ENCODE measurements at places on chromosomes 2 and 18.

DNA sequence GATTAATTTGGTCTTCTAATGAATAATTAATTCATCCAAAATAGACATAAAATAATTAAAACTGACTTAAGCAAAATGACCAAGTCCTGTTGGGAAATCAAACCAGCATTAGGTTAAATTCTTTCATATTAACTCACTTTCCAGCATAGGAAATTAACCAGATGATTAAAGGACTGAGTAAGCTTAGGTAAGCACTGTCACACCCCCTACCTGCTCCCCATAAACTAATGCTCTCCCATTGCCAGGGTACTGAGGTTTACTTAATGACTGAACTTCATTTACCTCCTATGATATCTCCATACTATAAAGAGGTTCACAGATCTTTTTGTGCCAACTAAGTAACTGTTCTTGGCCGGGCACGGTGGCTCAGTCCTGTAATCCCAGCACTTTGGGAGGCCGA lies 13.7 kb downstream of the DSC2 start:
- no peak for DNase-seq

- no peak for DNase-seq
Observed at GRCh38 chr2:46674488-46674887, 195.1 kb downstream of the TMEM247 start.

DNA sequence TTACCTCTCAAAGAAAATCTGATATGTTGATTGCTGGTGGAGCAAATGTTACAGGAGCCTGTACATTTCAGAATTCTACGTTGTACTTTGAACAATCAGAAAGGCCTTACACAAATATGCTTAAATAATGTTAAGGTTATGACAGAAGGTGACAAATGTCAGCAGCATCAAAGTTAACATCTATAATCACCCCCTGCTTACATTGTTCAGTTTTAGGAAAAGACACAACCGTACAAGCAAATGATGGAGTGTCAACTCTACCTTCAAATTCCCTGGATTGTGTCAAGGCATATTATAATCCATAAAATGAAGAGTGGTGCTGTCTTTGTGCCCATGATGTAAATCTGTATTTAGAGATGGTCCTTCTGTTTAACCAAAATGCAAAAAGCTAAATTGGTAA lies 465.5 kb downstream of the ARHGAP15 start:
- no peak for DNase-seq

- DNase-seq = no peak
Observed at GRCh38 chr18:22912835-22913234, 20.3 kb upstream of the RBBP8 start.

DNA sequence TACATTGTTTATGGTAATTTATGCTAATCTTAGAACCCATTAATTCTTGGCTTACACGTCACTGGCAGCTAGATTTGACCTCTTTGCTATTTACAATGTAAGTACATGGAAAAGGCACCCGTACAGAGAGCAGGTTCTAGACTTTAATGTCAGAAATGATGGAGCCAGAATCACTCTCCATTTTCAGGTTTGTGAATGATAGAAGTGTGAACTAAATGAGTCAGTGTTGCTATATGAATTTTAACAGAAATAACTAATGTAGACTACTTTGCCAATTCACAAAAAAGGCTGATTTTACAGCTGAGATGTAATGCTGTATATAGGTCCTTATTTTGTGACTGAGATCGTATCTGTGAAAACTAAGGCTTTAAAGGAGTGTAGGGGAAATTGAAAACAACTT lies 214.6 kb downstream of the LDLRAD4 start:
- no peak for DNase-seq

DNA sequence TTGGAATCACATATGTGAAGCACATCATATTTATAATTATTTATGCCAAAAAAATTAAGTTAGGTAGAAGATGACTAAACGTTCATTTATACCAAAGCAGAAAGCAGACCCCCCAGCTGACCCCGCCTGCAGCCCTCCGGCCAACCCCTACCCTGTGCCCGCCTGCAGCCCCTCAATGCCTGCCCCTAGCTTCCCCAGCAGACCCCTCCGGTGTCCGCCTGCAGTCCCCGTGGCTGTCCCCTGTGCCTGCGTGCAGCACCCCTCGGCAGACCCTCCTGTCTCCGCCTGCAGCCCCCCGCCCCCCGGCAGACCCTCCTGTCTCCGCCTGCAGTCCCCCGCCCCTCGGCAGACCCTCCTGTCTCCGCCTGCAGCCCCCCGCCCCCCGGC lies 136.2 kb downstream of the NFATC1 start:
- no peak for DNase-seq

GRCh38 chr18:35618696-35619095 lies 37.2 kb downstream of the GALNT1 start:
- DNase-seq = no peak

GRCh38 chr2:222320436-222321395 lies 21.9 kb upstream of the PAX3 start:
- DNase-seq = no peak

DNA sequence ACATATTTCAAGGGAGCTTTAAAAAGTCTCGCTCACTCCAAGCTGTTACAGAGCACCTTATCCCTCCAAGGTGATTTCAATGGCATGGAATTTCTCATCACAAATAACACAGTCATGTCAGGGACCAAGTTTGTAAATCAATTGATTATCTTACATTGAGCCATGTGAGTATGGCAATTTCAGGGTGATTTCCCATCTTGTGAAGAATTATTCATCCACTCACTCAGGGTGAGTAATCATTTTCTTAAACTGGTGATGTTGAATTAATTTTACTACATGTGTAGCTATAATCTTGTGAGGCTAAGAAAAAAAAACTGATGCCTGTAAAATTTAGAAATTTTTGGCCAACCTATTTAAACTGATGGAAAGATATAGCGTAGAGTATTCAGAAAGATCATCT lies 3.3 kb upstream of the ABCA12 start:
- no peak for DNase-seq

DNA sequence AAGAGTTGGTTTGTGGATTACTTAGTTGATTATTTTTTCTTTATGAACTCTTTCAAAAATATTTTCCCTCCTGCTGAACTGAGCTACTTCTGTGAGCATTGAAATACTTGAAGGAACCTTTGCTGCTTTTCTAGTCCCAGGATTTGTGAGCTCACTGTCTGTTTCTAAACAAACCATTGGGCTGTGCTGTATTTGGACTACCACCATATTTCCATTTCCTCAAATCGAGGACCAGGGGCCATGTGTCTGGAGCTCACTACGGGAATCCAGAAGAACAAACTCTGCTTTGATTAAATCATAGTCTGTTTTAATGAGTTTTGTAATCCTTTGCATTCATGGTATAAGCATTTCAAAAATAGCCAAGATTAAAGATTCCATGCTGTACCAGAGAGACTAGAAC lies 1.3 kb downstream of the MRPL33 start:
- DNase-seq = no peak

- no peak for DNase-seq
Observed at GRCh38 chr18:44601447-44601846, 79.2 kb upstream of the SETBP1 start.

DNA sequence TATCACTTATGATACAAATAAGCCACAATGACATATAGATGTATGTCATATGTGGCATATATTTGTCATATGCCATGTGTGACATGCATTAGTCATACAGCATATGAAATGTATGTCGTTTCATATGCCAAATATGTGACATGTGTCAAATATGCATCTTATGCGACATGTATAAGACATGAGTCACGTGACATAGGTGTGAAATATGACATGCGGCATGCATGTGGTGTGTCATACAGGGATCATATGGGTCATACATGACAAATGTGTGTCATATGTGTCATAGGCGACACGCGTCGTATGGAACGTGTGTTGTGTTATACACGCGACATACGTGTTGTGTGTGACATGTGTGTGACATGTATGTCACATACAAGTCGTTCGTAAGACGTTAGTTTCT lies 2154.0 kb upstream of the PIK3C3 start:
- no peak for DNase-seq

DNA sequence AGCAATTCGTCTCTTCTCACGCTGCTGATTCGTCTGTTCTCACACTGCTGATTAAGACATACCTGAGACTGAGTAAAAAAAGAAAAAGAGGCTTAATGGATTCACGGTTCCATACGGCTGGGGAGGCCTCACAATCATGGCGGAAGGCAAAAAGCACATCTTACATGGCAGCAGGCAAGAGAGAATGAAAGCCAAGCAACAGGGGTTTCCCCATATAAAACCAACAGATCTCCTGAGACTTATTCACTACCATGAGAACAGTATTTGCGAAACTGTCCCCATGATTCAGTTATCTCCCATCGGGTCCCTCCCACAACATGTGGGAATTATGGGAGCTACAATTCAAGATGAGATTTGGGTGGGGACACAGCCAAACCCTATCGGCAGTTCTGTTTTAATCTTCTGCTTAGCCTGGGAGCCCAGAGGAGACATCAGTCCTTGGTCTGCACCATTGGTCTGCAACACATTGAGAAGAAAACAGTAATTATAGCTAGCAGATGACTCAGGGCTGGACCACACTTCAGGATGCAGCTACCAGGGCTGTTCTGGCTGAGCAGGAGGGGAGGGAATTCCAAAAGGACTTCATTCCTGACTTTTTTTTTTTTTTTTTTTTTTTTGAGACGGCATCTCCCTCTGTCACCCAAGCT lies 69.4 kb downstream of the CABLES1 start:
- no peak for DNase-seq

DNA sequence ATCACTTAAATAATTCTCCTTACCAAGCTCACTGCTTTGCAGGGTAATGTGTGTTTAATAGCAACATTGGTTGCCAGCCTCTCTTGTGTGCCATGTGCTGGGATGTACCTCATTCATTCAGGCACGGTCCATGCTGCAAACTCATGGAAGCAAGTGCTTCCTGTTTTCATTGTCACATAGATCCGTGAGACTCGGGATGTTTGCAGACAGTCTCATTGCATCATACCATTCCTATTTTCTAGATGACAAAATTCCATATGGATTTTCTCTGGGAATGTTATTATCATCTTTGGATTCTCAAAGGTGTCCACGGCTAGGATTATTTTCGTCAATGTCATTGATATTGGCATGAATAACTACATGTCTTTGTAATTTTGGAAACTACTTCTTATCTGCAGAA lies 60.0 kb upstream of the HDAC4 start:
- no peak for DNase-seq

DNA sequence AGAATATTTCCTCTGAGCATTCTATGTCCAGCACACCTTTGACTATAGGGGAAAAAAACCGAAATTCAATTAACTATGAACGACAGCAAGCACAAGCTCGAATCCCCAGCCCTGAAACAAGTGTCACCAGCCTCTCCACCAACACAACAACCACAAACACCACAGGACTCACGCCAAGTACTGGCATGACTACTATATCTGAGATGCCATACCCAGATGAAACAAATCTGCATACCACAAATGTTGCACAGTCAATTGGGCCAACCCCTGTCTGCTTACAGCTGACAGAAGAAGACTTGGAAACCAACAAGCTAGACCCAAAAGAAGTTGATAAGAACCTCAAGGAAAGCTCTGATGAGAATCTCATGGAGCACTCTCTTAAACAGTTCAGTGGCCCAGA lies 79.4 kb upstream of the FAM117B start:
- no peak for DNase-seq

GRCh38 chr2:3114406-3115185 lies 263.0 kb downstream of the EIPR1 start:
- no peak for DNase-seq

DNA sequence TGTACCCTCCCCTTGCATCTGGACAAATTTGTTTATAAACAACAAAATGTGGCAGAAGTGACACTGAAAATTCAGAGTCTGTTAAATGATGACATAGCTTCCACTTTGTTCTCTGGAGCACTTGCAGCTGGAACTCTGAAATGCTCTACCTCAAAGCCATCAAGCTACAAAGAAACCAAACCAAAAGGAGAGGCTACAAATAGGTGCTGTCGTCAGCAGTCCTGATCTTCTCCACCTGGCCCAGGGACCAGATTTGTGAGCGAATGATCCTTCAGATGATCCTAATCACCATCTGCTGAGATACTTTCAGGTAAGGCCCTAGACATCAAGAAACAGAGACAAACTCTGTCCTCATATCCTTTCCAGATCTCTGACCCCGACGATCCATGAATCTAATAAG lies 27.9 kb upstream of the PAIP2B start:
- no peak for DNase-seq

DNA sequence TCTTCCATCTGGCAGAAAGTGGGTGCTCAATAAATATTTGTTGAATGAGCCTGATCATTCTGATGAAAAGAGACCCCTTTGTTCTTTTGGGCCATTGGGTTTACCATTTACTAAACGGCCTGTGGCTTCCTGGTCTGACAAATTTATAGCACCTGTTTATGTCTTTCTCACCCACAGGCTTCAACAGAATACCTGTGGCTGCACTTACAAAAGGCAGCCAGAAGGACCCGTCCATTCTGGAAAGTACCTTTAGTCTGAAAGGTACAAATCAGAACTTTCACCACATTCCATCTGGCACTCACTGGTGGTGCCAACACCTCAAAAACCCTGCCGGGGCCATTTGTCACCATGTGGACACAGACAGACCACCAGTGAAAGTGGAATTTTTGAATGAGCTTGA lies 167.5 kb downstream of the ETAA1 start:
- DNase-seq = no peak

- no peak for DNase-seq
Observed at GRCh38 chr2:191462370-191462769, 215.6 kb upstream of the NABP1 start.

DNA sequence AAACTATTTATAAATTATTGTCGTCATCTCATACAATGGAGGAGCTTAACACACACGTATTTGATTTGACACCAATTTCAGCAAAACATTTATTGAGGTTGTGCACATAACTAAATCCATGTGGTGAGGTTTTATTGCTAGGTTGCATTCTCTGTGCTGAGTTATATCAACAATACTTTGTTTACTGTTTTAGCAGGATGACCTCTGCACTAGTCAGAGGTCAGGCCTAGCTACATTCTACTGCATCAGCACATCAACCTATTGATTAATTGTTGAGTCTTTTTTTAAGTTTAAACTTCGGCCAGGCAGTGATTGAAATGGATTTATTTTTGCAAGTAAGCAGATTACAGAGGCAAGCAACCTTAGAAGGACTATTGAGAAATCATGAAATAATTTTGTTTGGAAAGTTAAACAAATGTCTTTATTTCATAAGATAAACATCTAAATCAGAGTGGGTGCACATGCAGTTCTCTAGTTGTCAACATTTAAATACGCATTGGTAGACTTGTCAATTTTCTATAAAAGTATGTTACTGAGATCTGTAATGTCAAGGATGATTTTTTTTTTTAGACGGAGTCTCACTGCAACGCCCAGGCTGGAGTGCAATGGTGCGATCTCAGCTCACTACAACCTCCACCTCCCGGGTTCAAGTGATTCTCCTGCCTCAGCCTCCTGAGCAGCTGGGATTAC lies 75.2 kb upstream of the CD28 start:
- DNase-seq = no peak

GRCh38 chr18:55588111-55588869 lies at the start of gene TCF4:
TSS of gene TCF4 (minus strand) at chr18:55588192. CDS start at chr18:55587116, 1,076 bp downstream.
- DNase-seq = no peak

GRCh38 chr2:15666861-15667808 lies 75.5 kb downstream of the DDX1 start:
- DNase-seq = no peak
